ENCODE measurements at places on chromosomes 5 and 9.

DNA sequence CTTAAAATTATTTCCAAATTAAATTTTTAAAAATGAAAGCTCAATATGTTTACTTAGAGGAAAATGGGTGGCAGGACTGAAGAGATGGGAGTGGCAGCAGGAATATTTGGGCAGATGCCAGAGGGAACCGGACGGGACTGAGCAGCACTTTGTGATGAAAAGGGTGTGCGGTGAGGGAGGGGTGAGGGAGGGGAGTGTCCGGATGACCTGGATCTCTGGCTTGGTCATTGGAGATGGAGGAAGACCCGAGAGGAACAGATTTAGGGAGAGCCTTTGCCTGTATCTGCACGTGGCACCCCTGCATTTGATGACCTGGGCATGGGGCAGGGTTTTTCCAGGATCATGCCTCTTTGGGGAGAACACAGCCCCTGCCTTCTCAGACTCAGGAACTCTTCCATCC, 201.1 kb upstream of the MVB12B start:
- no peak for DNase-seq

DNA sequence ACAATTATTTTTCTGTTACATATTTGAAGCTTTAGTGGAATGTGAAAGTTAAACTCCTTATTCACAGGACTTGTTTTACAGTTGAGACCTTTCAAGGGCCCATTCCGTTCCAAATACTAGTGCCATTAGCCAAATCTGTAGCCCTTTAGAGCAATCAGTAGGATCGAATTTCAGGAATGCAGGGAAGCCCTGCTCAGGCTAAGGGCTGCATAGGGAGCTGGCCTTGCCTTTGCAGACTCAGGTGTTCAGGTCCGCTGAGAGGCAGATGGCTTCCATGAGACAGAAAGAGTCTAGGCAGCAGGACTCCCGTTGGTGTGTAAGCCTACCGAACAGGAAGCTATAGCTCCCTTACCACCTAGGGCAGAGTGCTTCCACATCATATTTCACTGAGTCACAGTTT, 150.1 kb upstream of the SLC27A6 start:
- DNase-seq: no peak

DNA sequence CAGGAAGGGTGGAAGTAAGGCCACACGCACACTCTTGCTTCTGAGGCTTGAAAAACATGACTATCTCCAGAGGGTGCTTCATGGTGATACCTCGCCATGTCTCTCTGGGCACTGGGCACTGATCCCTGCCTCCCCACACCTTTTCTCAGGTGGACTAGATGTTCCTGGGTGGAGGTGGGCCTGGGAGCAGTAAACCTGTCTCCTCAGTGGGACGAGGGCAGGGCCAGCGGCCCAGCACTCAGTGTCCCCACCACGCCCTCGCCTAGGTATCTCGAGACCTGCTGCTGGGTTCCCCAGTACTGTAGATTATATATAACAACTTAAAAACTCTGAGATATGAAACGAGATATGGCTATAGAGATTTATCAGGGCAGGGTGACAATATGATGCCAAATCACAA, 5.6 kb downstream of the IFNA13 start:
- DNase-seq: no peak

- no peak for DNase-seq
Observed at GRCh38 chr9:68513385-68513784, 27.3 kb downstream of the TMEM252 start.

- DNase-seq: no peak
Observed at GRCh38 chr5:10654566-10654965, 90.7 kb downstream of the ANKRD33B start.

- DNase-seq: no peak
Observed at GRCh38 chr5:63053019-63053638, 474.5 kb downstream of the LRRC70 start.

DNA sequence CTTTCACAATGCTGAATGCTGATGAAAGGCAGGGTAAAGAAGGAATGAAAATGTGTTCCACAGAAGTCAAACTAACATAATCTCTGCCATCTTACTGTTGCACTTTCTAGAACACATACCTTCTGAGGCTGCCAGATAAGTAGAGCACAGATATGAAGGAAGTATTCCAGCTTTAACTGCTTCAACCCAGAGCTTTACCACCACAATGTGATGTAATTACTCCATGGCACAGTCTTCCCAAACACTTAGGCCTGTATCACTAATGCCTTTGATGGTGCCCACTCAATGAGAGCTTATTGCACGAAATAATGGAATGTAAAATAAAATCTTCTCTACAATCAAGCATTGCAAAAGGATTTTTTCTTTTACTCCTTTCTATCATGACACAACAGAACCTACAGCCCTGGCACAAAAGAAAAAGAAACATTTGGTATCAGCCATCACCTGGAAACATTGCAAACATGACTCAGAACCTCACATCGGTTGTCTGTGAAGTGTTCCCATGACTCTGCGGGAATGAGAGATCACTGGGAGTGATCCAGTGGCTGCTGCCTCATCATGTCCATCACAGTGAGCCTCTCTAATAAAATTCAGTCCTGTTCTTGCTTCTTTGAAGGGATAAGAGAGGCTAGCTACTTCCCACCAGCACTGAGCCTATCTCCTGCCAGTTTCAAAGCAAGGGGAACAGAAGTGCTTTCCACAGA, 385.8 kb downstream of the EFNA5 start:
- no peak for DNase-seq

DNA sequence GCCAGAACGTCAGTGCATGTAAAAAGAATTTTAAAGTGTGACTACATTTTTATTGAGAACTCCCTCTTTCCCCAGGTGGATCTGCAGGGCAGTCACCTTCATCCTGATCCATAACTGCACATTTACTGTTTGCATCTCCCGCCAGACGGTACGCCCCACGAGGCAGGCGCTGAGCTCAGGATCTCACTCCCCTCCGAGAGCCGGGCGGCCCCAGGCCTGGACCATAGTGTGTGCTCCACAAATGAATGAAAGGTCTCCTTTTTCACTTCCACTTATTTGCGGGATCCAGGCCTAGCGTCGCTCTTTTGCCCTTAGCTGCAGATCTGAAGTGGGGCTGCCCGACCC, 378 bp downstream of the DROSHA start:
- no peak for DNase-seq

DNA sequence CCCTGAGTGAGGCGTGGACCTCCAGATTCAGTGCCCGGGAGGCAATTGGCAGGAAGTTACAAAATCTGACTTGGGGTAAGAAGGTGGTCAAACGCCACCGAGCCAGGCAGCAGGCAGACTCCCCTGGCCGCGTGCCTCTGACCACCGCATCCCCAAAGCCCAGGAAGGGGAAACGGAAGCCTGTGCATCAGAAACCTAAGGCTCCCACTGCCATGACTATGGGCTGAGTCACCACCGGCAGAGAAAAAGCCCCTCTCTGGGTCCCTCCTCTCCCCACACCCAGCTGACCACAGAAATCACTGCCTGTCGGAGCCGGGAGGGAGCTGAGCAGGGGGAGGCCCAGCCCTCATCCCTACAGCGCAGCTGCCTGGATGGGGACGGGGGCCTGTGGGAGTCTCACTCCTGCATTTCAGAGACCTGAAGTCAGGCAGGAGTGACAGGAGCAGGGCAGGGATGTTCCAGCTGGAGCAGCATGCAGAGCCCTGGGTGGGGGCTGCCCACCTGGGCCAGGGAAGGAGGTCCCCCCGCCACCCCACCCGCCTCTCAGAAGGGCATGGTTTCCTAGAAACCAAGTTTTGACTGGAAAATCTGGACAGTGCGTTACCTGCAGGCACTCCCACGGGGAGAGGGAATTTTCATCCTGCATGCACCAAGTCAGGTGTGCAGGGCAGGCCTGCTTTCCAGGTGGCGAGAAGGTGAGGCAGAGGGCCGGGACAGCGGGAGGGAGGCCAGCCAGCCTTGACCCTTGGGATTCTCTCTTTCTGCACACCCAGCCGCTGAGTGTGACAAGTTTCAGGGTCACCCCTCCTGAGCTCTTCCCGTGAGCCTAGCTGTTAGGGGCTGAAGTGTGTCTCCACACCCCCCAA, 68.2 kb downstream of the LRSAM1 start:
- peak; percentile 89 for DNase-seq

GRCh38 chr9:17587113-17587512, 8.2 kb downstream of the SH3GL2 start:
- DNase-seq: no peak

DNA sequence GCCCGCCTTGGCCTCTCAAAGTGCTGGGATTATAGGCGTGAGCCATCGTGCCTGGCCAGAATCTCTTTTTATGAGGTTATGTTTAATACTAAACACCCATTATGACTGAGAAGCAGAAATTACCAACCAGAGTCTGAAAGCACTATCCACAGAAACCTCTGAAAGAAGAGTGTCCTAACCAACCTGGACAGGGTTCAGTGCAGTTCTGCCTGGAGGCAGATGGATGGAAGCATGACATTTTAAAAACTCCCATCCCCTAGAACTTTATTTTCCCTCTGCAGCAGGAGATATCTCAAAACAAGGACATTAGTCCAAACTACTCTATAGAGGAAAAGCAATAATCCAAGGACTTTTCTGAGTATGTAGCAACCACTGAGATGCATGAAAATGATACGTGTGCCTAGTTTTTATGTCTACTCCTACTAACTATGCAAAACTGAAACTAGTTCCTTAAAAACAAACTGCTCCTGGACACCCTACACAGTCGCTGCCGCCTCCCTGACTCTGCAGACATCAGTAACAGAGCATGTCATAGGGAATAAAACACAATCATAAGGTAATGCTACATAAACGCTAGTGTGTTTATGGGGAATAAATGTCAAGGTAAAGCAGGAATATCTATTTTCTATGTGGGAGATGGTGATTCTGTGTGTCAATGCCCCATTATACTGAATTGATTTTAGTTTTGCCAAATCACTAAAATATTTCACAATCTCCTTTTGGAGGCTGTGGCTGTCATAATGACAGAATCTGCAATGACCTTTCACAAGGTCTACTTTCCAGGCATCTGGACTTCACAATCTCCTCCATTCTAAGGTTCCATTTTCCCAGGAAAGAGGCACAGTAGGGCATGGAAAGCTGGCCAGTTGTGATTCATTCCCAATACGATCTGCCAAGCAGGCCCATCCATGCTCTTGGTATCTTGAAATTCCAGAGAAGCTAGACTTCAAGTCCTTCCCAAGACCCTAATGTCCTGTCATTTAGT, 122.8 kb downstream of the SIL1 start:
- no peak for DNase-seq

DNA sequence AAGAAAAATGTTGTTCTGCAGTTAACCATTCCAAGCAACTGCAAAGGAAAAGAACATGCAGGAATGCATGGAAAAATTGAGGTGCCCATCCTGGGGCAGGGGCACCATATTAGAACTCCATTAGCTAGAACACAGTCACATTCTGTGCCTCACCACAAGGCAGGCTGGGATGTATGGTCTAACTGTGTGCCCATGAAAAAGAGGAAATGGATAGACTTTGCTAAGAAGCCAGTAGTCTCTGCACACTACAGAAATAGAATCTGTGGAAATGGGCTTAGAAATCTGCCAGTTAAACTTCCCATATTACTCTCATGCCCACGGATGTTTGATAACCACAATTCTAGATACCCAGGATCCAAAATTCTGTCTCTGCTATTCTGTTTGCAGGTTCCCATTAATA, 423.8 kb upstream of the SMARCA2 start:
- no peak for DNase-seq

DNA sequence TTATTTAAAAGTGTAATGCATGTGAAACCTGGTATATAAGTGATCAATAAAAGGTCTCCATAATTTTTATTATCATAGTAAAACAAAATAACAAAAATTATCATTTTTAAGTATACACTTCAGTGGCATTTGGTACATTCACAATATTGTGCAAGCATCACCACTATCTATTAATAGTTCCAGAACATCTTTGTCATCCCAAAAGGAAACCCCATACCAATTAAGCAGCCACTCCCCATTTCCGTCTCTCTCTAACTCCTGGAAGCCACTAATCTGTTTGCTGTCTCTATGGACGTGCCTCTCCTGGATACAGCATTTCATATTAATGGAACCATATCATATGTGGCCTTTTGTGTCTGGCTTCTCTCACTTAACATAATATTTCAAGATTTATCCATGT, 7.6 kb downstream of the OLFML2A start:
- DNase-seq: no peak

GRCh38 chr5:91929522-91929817, 546.4 kb upstream of the ARRDC3 start:
- no peak for DNase-seq

Measured in natural killer cell treated with Interleukin-12 subunit alpha and Interleukin-12 subunit beta and Interleukin-15 and Interleukin-18, amount 100 ng/mL, for 72 hours (primary cell).